ENCODE measurements at places on chromosomes 2 and 18.

DNA sequence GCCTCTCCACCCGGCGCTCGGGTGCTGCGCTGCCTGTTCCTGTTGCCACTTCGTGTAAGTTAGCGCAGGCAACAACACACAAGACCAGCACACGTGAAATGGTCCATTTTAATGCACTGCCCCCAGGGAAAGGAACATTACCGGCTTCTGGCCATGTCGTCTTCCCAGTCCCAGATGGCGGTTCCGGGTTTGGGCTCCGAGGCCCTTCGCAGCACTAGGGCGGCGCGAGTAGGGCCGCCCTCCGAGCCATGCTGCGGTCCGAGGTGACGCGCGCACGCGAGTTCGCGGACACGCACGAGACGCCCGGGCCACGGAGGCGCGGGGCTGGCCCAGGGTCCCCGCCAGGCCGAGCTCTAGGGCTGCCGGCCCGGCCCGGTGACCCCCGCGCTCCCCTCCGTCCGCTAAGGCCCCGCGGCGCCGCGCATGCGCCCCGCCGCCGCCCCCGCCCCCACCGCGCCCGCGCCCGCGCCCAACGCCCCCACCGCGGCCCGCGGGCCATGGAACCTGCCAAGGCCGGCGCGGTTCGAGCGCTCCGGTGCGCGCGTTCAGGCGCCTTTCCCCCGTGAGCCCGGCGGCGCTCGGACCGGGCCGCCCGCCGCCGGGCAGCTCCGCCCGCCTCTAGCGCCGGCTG lies 367 bp upstream of the ZNF236 start:
- peak; percentile 75 for DNase-seq

- DNase-seq, result no peak
Observed at GRCh38 chr2:190646780-190647522, 1.9 kb upstream of the NAB1 start.

GRCh38 chr2:86017901-86018896 lies 87.5 kb downstream of the POLR1A start:
- no peak for DNase-seq

DNA sequence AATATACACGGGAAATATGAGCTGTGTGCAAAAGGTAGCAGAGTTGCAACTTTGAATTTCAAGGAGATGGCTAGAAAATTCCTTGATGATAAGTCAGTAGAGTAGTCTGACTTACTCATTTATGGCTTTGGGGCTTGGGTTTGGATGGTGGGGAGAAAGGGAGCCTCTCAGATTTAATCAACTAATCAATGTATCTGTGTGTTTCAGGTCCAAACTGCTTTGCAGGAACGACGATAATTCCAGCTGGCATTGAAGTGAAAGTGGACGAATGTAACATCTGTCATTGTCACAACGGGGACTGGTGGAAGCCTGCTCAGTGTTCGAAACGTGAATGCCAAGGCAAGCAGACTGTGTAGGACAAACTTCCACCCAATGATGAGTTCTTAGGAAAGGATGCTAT lies 164.6 kb downstream of the VWC2L start:
- no peak for DNase-seq

DNA sequence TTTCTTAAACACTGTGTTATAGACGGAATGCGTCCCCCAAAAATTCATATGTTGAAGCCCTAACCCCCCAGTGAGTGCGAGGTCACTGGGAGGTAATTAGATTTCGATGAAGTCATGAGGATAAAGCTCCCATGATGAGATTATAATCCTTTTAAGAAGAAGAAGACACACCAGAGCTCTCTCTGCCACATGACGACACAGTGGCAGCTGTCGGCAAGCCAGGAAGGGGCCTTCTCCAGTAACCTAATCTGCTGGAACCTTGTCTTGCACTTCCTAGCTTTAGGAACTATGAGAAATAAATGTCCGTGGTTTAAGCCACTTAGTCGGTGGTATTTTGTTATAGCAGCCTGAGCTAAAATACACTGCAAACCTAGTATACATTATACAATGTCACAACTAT lies 12.3 kb downstream of the TMEM237 start:
- no peak for DNase-seq

GRCh38 chr2:142954493-142954892 lies 77.0 kb downstream of the KYNU start:
- DNase-seq, result no peak

DNA sequence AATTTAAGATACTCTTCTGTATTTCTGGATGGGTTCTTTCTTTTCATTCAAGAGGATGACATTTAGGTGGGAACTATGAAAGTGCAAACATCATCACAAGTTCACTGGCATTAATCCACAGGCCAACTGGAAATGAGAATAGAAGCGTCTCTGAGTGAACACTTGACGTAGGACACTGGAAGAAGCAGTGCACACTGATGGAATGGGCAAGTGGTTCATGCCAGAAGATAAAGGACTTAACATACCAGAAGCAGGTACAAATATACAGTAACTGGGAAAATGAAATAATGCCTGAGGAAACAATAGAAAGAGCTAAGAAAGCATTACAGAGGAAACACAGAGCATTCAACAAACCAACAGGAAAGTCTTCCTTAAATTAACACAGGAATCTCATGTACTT lies 120.9 kb upstream of the CCDC195 start:
- no peak for DNase-seq

- DNase-seq, result no peak
Observed at GRCh38 chr2:177195194-177195593, 17.4 kb upstream of the HNRNPA3 start.

GRCh38 chr2:65554765-65555591 lies 122.6 kb upstream of the SPRED2 start:
- DNase-seq, result no peak

GRCh38 chr18:12296087-12296403 lies 12.0 kb upstream of the TUBB6 start:
- DNase-seq, result no peak

GRCh38 chr2:171480908-171481307 lies 41.4 kb upstream of the CYBRD1 start:
- DNase-seq, result no peak

DNA sequence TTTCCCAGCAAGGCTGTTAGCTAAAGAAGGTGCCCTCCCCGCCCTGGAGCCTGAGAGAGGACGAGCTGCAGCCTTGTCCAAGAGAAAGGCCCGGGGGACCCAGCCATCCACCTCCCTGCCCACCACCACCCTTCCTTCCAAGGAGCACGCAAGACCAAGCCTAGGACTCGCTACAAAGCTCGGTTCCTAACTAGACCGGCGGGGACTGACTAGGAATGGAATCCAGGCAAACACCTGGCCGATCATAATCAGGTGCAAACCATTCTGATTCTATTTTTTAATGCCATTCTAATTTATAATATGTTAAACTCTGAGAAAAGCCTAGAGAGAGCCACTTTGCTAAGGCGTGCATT lies 19.7 kb upstream of the TUBB6 start:
- no peak for DNase-seq

- DNase-seq, result no peak
Observed at GRCh38 chr18:41162191-41162590, 792.8 kb upstream of the PIK3C3 start.

GRCh38 chr2:238688193-238689153 lies 159.4 kb upstream of the TWIST2 start:
- no peak for DNase-seq

DNA sequence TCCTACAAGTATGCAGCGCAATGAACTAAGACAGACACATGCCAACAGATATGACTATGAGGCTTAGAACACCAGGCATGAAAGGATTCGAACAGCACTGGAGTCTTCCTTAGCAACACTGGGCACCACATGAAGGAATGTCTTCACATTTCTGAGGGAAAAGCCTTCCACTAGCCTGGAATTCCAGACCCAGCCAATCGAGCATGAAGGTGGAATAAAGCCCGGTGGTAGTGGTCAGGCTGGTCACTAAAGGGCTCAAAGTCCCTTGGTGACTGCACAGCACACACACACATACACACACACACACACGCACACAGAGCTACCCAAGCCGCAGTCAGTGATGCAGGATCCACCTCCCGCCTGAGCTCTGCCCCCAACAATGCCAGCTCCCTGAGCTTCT lies 19.7 kb upstream of the SFXN5 start:
- peak; percentile 43 for DNase-seq

DNA sequence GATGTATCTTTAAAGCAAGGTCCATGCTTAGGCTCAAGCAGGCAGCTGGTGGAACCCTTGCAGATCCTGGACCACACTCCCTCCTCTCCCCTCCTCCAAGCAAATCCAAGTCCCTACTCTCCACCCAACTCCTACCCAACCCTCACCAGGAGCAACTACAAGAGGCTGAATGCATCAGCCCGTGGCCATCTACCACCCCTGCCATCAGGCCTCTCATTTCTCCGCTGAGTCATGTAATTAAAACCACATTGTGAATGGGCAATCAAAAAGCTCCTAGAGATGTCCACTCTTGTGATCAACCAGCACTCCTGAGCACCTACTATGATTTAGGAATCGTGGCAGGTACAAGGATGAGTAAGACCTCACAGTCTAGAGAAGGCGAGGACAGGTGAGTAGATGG lies 142.2 kb upstream of the CAPN13 start:
- DNase-seq, result no peak

GRCh38 chr2:103789381-103790095 lies 1027.7 kb downstream of the TMEM182 start:
- no peak for DNase-seq

GRCh38 chr2:46569766-46570165 lies 90.4 kb downstream of the TMEM247 start:
- no peak for DNase-seq

DNA sequence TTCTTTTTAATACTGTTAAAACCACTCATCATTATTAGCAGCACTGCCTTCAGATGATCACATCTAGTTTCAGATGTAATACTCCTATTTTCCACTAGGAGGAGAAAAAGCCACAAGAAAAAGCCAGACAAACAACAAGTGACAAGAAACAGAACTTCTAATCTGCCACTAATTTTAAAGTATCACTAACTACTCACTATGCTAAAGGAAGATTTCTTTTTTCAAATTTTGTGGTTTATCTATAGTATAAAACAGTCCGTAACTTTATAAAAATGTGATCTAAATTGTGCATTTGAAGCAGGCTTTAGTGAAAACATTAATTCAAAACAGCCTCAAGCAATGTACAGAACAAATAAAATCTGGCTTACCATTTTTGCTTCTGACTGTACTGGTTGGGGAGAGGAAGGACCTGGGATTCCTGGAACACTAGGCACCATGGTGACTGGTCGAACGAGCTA lies 56.8 kb downstream of the ATF2 start:
- DNase-seq, result peak; percentile 23

DNA sequence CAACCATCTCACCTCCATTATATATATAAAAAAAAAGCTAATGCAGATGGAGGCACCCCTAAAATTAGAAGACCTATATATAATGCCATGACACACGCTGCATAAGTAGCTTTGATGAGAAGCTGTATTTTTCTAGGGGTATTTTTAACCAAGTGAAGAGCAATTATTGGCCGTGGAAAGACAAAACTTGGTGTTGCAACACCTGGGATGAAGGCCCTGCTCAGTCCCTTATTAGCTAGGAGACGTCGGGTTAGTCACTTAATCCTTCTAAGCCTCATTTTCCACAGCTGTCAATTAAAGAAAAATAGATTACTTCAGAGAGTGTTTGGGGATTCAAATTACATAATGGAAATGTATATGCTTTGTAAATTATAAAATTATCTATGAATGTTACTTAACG lies 63.0 kb downstream of the WDR75 start:
- DNase-seq, result no peak

DNA sequence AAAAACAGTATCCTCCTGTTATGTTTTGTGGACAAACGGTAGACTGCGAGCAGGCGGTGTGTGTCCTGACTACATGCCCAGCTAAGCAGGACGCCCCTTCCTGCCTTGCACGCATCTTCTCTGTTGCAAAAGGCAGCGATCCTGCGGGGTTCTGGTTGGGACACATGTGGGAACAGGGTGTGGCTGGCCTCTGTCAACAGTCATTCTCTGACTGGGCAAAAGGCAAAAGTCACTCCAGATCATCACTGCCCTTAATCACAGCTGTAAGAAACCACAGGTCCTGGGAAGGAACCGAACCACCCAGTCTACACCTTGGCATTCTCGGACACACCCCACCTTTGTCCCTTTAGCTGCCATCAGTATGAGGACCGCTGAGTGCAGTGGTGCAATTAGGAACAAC lies 44.3 kb upstream of the TMEM87B start:
- no peak for DNase-seq

- DNase-seq, result no peak
Observed at GRCh38 chr2:1609485-1610095, 134.7 kb downstream of the PXDN start.

- DNase-seq, result no peak
Observed at GRCh38 chr2:108998911-108999310, 9.9 kb upstream of the EDAR start.

DNA sequence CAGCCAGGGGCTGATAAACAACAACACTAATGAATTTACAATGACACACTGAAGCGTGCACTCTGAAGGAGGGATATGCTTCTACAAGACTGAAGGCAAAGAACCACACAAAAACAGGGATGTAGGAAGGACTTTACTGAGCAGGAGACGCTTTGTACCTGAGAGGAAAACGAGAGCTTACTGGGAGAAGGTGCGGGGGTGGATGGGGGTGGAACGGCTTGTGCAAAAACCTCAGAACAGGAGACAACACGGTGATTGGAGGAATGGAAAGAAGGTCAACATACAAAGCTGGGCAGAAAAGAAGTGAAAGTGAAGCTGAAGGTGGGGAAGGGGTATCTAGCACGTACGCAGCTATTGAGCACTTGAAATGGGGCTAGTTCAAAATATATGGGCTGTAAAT lies 93.1 kb downstream of the SLC8A1 start:
- DNase-seq, result no peak

GRCh38 chr2:109304242-109304641 lies 175.2 kb downstream of the SH3RF3 start:
- no peak for DNase-seq

DNA sequence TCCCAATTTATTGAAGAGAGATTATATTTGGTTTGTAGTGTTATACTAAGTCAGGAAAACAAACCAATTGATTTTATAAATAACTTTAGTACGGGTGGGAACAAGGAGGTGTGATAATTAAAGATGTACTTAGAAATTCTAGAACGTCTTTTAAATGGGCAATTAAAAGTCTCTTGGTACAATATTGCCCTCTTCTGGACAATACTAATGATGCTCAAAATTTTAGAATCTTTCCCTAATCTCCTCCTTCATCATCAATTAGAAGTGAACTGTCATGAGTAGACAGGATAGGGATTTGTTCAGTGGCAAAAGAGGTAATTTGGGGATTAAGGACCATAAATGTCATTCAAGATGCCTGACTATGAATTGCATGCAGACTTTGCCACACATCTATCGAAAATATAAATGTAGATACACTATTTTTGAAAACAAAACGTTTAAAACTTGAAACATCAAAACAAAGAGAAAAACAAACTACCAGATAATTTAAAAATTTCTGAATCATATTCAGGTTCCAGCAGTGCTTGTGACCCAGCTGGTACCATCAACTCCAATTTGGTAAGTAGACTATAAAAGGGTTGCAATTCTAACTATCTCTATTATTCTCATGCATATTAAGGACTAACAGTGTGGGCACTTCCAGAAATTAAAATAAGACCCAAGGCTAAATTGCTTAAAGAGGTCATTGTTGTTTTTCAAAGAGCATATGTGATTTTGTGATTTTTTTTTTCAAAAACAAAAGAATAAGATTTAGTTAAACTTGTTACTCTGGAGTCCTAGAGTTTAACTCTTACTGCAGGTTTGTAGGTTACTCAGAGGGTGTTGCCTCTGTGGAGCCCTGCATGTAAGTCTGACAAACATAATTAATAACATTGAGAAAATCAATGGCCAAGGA lies 123.5 kb downstream of the LAMA3 start:
- no peak for DNase-seq
